ENCODE measurements at places on chromosomes 3 and 15.

DNA sequence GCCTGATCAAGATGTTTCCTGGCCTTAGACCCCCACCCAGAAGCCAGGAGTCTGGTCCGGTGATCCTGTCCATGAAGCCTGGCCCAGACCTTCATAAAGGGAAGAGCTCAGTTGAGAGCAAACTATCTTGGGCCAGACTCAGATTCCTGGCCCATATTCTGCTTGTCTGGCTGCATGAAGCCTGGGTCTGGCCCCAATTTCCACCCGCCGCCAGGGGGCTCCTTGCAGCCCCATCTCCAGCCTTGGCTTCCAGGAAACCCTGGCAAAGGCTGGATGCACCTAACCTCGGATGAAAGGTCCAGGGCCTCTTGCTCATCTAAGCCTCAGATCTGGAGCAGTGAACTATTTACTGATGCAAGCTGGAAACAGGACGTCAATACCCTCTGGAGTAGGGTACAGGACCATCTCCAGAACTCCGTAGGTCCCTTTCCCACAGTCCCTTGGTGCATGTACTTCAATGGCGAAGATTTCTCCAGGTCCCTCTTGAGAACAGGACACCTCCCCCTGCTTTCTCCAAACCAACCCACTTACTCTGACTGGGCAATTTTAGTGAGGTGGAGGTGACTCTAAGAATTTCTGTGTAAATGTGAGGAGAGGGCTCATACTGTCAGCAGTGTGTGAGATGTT, 5.6 kb downstream of the FOXL2 start:
- DNase-seq: peak; percentile 9

GRCh38 chr15:60551781-60552161, 72.8 kb upstream of the ICE2 start:
- no peak for DNase-seq

GRCh38 chr3:12752809-12753208, 6.2 kb downstream of the TMEM40 start:
- DNase-seq: no peak

DNA sequence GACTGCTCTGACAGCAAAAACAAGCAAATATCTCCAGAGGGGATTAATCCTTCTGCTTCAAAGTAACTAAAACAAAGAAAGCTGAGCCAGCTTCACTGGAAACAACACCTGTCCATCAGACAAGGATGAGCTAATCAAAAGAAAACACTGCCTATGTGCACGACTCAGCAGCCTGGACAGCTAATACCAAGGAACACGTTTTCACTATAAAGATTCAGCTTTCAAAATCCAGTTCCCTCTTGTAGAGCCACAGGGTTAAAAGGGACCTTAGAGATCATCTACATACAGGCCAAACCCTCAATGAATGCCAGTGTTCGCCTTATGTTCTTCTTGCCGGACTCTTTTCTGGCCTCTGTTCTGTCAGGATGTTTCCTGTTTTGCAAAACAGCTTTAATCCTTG, 6.9 kb downstream of the TUSC7 start:
- DNase-seq: no peak

DNA sequence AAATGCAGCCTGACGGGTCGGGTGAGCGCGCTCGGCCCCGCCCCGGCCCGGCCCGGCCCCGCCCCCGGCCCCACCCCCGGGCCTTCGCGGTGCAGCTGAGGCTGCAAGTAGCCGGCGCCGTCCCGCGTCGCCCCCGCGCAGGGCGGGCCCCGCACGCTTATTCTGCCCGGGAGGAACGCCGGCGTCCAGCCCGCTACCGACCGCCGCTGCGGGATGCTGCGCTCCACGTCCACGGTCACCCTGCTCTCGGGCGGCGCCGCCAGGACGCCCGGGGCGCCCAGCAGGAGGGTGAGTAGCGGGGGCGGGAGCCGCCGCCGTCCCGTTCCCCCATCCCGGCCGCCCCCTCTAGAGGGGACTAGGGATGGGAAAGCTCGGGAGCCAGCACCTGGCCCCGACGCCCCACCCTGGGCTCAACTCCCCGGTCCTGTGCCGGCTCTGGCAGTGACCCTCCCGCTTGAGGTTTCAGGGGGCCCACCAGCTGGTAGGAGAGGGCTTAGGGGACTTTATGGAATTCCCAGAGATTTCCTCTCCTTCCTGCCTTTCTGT, at the start of gene MYZAP:
Gene MYZAP (plus strand): TSS at position 83 of the 546 bp plus-strand sequence. CDS start 131 bp downstream, at position 214.
- no peak for DNase-seq
